ENCODE measurements at places on chromosomes 7 and 10.

DNA sequence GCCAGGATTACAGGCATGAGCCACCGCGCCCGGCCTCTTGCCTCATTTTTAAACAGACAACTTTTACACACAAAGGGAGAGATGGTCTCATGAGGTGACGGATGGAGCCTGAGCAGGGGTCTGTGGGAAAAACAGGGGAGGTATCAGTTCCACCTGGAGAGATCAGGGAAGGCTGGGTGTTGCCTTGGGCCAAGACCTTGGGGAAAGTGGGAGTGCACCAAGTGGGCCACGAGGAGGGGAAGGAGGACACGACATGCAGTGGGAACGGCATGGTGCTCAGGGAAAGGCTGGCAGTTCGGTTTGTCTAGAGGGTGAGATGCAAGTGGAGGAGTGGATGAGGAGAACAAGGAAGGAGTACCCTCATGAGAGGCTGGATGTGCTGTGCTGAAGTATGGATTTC lies 8.9 kb upstream of the ZNF777 start:
- no peak for DNase-seq

DNA sequence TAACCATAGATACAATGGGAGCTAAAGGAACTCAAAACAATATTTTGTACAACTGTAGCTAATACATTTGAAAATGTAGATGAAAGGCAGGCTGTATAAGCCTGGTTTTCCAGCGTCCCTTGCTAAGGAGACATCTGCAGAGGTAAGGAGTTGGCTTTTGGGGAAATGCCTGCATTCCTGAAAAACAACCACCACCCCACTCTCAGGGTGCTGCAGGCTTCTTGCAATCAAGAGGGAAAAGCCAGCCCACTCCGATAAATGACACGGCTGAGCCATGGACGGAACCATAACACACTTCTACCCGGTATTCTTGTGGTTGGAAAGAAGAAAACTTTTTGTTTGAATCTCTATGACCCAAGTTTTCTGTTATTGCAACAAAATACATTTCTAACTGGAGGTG lies 200.3 kb downstream of the TEX36 start:
- no peak for DNase-seq

DNA sequence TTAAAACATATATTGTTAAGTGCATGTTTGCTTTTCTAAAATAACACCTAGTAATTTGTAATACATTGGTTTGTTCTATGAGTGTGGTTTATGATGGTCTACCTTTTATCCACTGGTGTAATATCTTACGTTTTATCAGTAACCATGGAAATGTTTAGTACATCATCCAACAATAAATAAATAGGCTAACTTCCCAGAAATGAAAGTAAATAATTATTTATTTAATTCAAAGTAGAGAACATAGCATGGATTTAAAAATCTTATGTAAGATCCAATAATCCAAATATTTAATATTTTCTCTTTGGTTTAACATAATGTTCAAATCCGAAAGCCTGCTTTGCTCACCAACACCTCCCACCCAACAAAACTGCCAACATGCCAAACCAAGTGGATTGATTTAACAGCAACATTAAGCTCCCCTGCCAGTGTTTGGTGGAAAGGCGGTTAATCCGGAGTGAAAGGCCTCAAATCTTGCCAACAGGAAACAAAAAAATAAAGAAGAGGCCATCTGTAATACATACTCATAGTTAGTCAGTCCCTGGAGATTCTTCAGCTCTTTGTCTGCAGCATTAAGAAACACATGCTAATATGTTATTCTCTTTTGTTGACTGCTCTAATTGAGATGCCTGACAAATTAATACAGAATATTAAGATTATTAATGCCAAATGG lies 897.8 kb downstream of the CNTNAP2 start:
- no peak for DNase-seq

DNA sequence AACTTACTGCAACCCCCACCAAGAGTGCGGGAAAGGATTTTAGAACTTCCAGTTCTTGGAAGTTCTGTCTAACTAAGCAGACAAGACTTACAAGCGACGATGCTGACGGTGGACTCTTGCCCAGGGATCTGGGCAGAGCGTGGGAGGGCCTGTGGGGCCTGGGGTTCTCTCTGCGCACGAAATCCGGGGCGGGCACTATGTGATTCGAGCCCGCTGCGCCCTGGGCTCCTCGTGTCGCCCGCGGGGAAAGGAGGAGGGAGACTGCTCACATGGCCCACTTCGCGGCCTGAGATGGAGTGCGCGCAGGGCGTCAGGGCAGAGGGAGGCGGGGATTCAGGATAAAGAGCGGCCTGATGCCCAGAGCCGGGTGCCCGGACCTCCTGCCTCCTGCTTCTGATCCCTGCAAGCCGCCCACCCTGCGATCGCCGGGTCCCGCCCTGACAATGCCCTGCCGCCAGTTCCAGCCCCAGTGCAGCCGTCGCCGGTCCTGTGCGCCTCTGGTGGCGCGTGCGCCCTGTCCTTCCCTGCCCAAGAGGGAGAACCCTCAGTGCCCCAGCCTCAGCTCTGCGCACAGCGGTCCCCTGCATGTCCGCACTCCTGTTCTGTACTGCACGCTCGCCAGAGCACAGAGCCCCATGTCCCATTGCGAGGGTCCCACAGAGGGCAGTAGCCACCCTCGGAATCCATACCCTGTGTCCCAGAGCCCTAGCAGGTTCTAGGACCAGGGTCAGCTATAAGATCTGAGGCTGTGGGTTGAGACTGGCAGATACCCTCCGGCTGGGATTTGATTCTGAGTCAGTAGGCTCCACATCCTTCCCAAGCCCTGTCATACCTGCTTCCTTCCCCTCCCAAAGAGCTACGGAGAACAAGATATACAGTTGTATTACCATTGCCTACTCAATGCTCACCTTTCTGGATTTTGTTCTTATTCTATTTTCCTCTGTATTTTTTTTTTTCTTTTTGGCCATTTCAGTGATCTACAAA lies 99.4 kb upstream of the TMEM106B start:
- peak; percentile 92 for DNase-seq

DNA sequence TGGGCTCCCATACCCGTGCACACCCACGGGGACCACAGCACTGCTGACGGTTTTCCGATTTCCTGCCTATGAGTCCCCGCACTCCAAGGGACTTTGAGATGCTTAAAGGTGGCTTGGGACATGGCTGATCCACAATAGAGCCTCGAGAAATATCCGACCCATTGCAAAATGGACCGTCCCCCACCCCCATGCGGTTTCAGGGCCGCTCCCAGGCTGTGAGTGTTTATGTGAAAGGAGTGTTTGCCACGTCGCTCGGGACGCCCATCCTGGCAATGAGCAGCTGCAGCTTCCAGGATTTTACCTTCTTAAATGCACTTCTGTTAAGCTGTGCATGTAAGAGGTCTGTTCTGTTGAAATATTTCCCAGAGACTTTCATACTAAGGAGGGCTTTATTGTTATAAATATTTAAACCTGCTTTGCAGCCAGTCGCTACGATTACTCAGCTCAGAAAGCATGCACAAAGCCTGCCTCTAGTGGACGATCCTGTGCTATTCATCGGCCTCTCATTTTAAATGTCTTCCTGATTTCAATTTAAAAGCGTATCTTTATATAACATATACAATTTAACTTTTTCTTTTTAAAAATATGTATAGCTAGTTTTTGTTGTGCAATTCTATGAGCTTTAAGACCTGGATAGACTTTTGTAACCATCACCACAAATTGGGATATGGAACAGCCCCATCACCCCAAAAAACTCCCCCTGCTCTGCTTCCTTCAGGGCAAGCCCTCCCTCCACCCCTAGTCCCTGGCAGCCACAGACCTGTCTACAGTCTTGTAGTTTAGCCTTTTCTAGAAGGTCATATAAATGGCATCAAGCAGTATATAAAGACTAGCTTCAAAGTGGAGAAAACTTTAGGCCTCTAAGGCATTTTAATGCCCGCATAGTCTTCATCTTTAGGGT lies 418.3 kb downstream of the PAXIP1 start:
- DNase-seq = peak; percentile 8

DNA sequence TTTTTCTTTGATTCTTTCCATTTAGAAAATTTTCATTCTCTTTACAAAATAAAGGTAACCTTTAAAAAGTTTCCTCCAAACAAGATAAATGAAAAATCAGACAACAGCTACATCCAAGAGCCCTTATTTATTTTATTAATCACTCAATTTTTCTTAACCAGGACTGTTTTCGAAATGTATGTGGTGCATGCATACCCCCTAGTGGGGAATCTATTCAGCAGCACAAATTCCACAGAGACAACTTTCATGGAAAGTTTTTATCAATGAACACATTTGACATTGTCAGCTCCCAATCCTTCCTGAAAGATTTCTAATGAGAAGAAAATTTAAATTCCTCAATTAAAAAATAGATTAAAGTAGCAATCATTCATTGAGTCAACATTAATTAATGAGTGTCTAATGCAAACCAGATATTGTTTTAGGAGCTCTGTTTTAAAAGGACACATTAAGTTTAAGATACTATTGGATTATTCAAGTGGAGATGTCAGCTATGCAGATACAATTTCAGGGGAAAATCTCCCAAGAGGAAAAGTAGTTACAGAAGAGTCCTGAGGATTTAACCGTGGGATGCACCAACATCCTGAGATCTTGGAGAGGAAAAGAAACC lies 5.2 kb upstream of the HTR7 start:
- peak; percentile 55 for DNase-seq

GRCh38 chr10:59285073-59285472 lies 77.3 kb downstream of the FAM13C start:
- DNase-seq = no peak

GRCh38 chr10:114584419-114584818 lies 73.7 kb downstream of the ABLIM1 start:
- DNase-seq = no peak

DNA sequence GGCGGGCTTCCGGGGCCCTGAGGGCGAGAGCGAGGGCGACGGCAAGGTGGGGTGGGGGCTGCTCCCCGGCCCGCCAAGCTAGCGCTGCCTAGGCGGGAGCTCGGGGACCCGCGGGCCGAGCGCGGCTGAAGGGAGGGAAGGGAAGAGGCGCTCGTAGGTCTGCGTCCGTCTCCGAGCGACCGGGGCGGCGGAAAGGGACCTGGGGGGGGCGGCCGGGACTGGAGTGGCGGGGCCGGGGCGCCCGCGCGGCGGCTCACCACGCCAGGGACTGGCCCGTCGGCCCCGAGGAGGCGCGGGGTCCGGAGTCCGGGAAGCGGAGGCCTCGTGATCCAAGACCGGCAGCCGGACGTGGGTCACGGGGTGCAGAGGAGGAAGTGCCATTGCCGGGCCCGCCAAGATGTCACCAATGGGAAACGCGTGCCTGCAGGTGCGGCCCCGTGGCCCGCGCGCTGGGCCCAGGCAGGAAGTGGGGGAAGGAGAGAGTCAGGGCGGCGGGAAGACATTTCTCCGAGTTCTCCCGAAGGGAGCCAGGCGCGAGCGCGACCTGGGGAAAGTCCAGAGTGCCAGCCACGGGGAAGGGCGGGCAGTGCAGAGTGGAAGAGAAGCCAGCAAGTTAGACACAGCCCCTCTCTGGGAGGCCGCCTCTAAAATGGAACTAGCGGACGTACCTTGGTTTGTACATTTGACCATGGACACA lies 11.9 kb downstream of the HNRNPF start:
- DNase-seq = no peak

- DNase-seq = peak; percentile 73
These were observed 40.7 kb downstream of the KMT2C start for GRCh38 chr7:152395112-152395511.

GRCh38 chr7:603152-603951 lies 83.7 kb upstream of the PDGFA start:
- DNase-seq = no peak

DNA sequence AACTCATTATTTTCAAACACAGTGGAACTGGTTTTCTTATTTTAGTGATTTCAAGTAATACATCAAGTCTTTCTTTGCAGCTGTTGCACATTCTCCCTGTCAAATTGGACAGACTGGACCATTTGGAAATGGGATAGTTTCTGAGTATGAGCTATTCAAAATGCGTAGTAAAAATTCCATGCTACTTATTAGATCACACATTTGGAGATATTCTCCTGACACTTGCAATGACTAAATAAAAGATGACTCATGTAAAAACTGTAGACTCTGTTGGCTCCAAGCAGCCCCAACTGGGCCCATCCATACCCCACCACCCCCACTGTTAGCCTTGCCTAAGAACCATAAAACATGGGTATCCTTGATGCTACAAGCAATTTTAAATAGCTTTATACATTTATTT lies 25.9 kb upstream of the BICC1 start:
- DNase-seq = peak; percentile 20

DNA sequence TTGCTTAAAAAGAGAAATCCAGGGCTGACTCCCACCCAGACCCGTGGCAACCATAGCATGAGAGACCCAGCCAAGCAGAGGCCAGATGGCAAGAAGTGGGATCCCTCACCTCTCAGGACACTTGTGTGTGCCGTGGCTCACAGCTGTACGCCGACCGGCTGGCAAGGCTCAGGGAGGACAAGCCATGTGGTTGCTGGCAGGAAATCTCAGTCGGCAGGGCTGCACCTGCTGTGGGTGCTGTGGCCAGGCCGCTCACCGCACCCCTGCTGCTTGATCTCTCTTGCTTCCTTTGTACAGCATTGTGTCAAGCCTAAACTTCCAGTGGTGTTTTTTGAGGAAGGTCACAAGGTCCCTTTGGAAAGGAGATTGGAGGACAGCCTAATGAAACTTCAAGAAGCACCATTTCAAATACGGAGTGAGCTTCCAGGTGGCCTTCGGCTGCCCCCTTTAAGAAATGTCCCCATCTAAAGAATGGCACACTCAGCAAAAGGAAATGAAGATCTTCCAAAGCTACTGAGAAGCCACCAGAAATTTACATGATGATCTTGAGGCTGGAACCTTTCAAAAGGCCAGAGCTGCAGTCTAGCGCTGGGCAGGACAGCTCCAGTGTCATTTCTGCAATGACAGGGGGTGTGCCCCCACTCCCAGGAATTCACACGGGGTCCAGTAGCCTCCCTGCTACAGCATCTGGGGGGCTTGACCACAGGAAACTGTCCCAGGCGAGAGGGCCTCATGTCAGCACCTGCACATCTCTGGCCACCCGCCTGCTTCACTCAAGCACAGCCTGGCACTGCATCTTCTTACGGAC lies 409.0 kb upstream of the MGMT start:
- no peak for DNase-seq

GRCh38 chr7:15580604-15581351 lies 19.0 kb upstream of the AGMO start:
- DNase-seq = no peak

- no peak for DNase-seq
These were observed 5.5 kb downstream of the ATP6V0E2 start for GRCh38 chr7:149879271-149879743.

DNA sequence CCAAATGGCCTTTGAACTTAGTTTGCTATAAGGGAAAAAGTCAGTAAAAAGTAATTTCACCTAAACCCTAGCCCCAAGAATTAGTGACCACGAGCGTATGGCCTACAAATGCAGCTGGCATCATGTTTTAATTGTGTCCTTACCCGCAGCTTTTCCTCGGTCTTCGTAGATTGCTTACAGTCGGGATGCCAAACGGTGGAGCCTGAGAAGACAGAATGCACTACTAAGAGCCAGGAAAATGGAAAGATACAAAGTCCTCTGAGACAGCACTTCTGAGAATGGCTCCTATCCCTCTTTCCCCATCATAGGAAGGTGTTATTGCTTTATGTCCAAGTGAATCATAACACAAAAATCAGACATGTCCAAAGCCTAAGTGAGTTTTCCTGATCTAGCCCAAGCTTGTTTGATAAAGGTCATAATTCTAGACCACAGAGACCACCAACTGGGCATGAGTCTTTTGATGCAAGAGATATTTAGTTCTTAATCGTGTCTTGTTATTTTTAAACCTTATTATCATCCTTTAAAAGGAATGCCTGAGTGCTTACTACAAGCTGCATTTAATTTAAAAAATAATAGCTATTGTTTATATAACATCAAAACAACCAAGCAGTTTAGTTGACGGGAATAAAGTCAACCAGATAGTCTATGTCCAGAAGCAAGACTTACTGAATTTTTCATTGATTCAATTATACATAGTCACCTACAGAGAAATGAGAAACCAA lies 83.7 kb upstream of the AFAP1L2 start:
- peak; percentile 51 for DNase-seq

Measured in M059J (cell line).